Occipital lobe (tissue), 3 donors: ENCODE measurements at places on chromosomes 1 and 21. TPM values are rescaled to one million over a fixed set of nuclear protein-coding genes. Genes with fewer than 3 reads are reported as not detected.

VSIG8 gene
- not detected for total RNA-seq

- no peak for DNase-seq
These were observed 730 bp upstream of the PHF13 start for GRCh38 chr1:6612641-6613360.

CHD5 gene
- 40.9 TPM for total RNA-seq

- no peak for DNase-seq
These were observed 367.6 kb downstream of the HLX start for GRCh38 chr1:221246628-221247415.

CD164L2 gene
- total RNA-seq: not detected

PI4KB gene
- 26.4 TPM for total RNA-seq

SCMH1 gene
- total RNA-seq: 45.5 TPM

DNA sequence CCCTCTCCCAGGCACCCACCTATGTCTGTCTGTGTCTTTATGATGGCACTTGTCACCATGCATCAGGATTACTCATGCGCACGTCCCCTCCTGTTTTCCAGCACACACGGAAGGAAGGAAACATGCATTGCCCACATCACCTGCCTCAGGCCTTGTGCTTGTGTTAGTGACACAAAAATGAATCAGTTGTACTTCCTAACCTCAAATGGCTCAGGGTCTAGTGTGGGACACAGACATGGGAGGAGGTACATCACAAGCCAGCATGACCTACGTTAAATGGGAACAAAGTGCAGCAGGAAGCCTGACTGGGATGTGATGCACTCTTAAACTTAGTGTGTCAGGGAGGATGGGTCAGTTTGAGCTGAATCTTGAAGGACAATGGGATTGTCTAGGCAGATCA, 126.7 kb downstream of the TRABD2B start:
- DNase-seq: no peak

- DNase-seq: no peak
These were observed 3.5 kb upstream of the RAP1A start for GRCh38 chr1:111615870-111616715.

- no peak for DNase-seq
These were observed 77.0 kb upstream of the NBPF4 start for GRCh38 chr1:108320849-108321248.

GRCh38 chr1:176957603-176958002, 206.9 kb downstream of the ASTN1 start:
- DNase-seq: no peak
